Bronchial epithelial cell (primary cell): ENCODE measurements at places on chromosomes 2 and 18. TPM values are rescaled to one million over a fixed set of nuclear protein-coding genes. Genes with fewer than 3 reads are reported as not detected.

The ST6GAL2 gene
- total RNA-seq = not detected in 2 replicates

The GRB14 gene
- total RNA-seq = 0.77 and 1.8 TPM in 2 replicates

The HMSD gene
- 0.13 and 0.26 TPM in 2 replicates for total RNA-seq

The ANKRD62 gene
- under 0.01 and 0.13 TPM in 2 replicates for total RNA-seq

The CREG2 gene
- total RNA-seq = 0.26 and 0.38 TPM in 2 replicates

The BMP10 gene
- total RNA-seq = not detected in 2 replicates

The CCDC178 gene
- total RNA-seq = 0.53 and 0.90 TPM in 2 replicates

The TMEM198 gene
- under 0.01 and 0.13 TPM in 2 replicates for total RNA-seq

The SH2D6 gene
- 0.13 TPM in 1 of 2 replicates, not detected in the other for total RNA-seq

The FEV gene
- total RNA-seq = not detected in 2 replicates

The ICOS gene
- not detected in 2 replicates for total RNA-seq

The ITGB6 gene
- total RNA-seq = 21.1 and 31.5 TPM in 2 replicates

The PARD3B gene
- total RNA-seq = 1.6 and 2.6 TPM in 2 replicates
